ENCODE measurements at places on chromosomes 16 and 17. TPM values are rescaled to one million over a fixed set of nuclear protein-coding genes. Genes with fewer than 3 reads are reported as not detected.

Gene C17orf67
- polyA plus RNA-seq = 2.3 TPM

Gene ATP1B2
- polyA plus RNA-seq = 12.4 TPM

Gene OMG
- polyA plus RNA-seq = 0.51 TPM

Gene RAC3
- 15.3 TPM for polyA plus RNA-seq

Gene CD300E
- polyA plus RNA-seq = 0.22 TPM

Gene ALDH3A1
- 0.19 TPM for polyA plus RNA-seq

Gene SOCS1
- polyA plus RNA-seq = 2.8 TPM

Gene STH
- not detected for polyA plus RNA-seq

Gene JMJD8
- 40.2 TPM for polyA plus RNA-seq

Gene NOL3
- 34.0 TPM for polyA plus RNA-seq

Gene SEPTIN1
- polyA plus RNA-seq = 1.5 TPM

Gene FBXW10B
- 1.2 TPM for polyA plus RNA-seq

Gene MRPL58
- 25.2 TPM for polyA plus RNA-seq

Gene TNFRSF17
- not detected for polyA plus RNA-seq

Gene RASD1
- polyA plus RNA-seq = 5.0 TPM

Gene FCSK
- polyA plus RNA-seq = 8.2 TPM

Gene ABHD15
- polyA plus RNA-seq = 3.5 TPM

Gene MYL4
- polyA plus RNA-seq = 1,940 TPM

Gene ERBB2
- 126 TPM for polyA plus RNA-seq

Gene GLOD4
- polyA plus RNA-seq = 69.8 TPM

Gene EVPL
- polyA plus RNA-seq = 0.16 TPM

Gene QRICH2
- polyA plus RNA-seq = 3.5 TPM

Gene NOMO2
- 71.2 TPM for polyA plus RNA-seq

Gene CHST5
- polyA plus RNA-seq = 0.08 TPM

Gene EIF1
- 855 TPM for polyA plus RNA-seq

Gene MVD
- polyA plus RNA-seq = 45.2 TPM

Gene USH1G
- polyA plus RNA-seq = not detected

Gene AIPL1
- not detected for polyA plus RNA-seq

Gene BCO1
- not detected for polyA plus RNA-seq

Gene ELP5
- 38.4 TPM for polyA plus RNA-seq

Gene SLC52A1
- 0.07 TPM for polyA plus RNA-seq

Gene ELMO3
- polyA plus RNA-seq = 1.0 TPM

Gene ITGB4
- 6.3 TPM for polyA plus RNA-seq

Gene OTOP2
- polyA plus RNA-seq = not detected

Gene KRTAP4-6
- not detected for polyA plus RNA-seq

Gene C17orf50
- not detected for polyA plus RNA-seq

Gene CCR7
- polyA plus RNA-seq = 0.20 TPM

Gene LRRC75A
- 9.8 TPM for polyA plus RNA-seq

Gene DNAH17
- 3.1 TPM for polyA plus RNA-seq

Gene ARHGAP27
- polyA plus RNA-seq = 8.5 TPM

Gene NPIPB9
- 0.50 TPM for polyA plus RNA-seq

Gene SYNGR3
- polyA plus RNA-seq = 1.5 TPM

Gene OTOA
- 0.12 TPM for polyA plus RNA-seq

Gene SRSF2
- polyA plus RNA-seq = 221 TPM

Gene SYNGR2
- 66.7 TPM for polyA plus RNA-seq

Gene MYO15A
- 1.2 TPM for polyA plus RNA-seq

Gene RGS9
- 3.4 TPM for polyA plus RNA-seq

Gene HEXIM1
- 24.4 TPM for polyA plus RNA-seq

Gene ZNF469
- 7.5 TPM for polyA plus RNA-seq

Gene TLCD2
- polyA plus RNA-seq = 4.2 TPM

Gene CHST4
- polyA plus RNA-seq = 0.07 TPM
